ENCODE measurements at places on chromosomes 2 and 18.

DNA sequence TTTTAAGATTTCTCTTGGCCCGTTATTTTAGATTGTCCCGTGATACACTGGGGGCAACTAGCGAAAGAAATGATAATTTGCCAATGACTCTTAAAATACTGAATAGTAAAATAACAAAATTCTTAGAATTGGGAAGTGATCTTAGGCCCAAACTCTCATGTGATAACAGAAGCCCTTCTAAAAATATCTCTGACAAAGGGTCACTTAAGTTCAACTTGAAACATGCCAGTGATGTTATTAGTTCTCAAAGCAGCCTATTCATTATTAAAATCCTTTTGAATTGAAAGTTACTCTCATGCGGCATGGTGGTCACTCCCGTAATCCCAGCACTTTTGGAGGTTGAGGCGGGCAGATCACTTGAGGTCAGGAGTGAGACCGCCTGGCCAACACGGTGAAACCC lies 920.9 kb downstream of the NRXN1 start:
- no peak for DNase-seq

- DNase-seq, result no peak
Observed at GRCh38 chr2:157845081-157845480, 31.0 kb downstream of the ACVR1 start.

- DNase-seq, result no peak
Observed at GRCh38 chr2:74332550-74333174, 10.6 kb downstream of the SLC4A5 start.

DNA sequence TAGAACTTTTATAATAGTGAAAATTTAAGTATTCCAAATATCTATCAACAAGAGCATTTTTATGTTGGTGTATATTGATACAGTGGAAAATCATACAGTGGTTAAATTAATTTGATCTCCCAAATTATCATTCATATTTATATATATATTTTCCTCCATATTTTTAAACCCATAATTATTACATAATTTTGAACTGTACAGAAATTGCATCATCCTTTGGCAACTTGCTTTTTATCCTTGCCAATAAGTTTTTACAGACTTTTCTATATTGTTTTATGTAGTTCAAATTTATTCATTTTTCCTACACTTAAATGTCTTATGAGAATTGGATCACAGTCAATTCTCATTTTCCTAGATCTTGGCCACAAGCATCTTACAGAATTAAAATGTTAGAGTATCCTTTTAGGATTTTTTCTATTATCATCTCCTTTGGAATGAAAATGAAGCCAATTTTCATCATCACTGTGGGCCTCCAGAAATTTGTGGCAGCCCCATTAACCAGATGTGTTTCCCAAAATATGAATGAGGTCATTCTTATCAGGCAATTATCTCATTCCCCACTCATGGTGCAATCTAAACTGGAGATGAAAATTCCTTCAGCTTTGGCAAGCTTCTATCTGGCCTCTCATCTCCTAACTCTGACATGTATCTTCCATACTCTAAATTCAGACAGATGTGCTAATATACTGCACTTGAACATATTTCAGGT lies 94.2 kb upstream of the DLGAP1 start:
- DNase-seq, result no peak

- DNase-seq, result no peak
Observed at GRCh38 chr2:70897977-70898226, 37.8 kb upstream of the ATP6V1B1 start.

GRCh38 chr2:9775999-9776712 lies 67.1 kb upstream of the TAF1B start:
- DNase-seq, result no peak

GRCh38 chr2:211455216-211455841 lies 898.9 kb downstream of the CPS1 start:
- no peak for DNase-seq
